ENCODE measurements at places on chromosomes 7 and 10.

- DNase-seq: no peak
Observed at GRCh38 chr10:28858646-28859045, 181.3 kb downstream of the BAMBI start.

DNA sequence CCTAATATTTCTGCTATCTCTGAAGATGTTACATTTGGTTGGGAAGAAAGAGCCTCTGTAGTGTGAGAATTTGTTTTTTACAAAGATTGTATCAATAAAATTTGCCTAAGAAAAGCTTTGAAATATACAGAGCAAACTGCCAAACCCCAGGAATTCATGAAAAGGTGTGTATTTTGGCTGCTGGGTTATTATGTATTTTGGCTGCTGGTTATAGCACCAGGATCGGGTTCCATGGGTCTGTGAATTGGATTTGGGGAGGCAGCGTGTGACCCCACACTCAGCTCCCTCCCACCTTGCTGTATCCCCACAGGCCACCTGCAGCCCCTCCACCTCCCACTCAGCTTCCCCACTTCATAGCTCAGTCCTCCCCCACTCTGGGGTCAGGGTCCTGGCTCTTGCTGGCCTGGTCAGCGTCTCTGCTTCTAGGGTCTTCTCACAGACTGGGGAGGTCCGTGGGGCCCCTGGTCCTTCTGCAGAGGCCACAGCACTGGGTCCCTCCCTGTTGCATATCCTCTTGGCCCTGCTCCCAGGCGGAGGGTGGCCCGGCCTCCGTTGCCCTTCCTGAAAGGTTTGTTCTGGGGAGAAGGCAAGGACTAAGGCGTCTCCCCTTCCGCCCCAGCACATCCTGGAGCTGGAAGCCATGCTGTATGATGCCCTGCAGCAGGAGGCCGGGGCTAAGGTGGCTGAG, 24.0 kb upstream of the DPYSL4 start:
- DNase-seq: no peak

- no peak for DNase-seq
Observed at GRCh38 chr7:99990460-99990852, 14.6 kb upstream of the AZGP1 start.

GRCh38 chr10:111034598-111035310, 42.1 kb upstream of the ADRA2A start:
- no peak for DNase-seq

DNA sequence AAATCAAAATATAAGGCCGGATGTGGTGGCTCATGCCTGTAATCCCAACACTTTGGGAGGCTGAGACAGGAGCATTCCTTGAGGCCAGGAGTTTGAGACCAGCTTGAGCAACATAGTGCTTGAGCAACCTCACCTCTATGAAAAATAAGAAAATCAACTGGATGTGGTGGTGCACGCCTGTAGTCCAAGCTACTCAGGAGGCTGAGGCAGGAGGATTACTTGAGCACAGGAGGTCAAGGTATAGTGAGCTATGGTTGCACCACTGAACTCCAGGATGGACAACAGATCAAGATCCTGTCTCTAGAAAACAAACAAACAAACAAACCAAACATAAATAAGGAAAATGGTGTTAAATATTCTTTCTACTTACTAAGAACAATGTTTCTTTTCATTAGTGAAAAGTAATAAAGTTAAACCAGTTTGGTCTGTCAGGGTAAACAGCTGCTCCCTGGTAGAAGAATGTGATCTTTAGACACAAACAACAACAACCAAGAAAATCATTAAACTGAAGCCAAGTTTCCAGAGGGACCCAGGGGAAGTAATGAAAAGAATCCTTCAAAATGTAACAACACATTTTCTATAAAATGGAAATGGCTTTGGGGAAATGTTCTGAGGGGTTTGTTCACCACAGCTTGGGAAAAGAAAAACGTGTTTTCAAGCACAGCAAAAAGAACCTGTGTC, 17.5 kb upstream of the BAG3 start:
- DNase-seq: no peak

DNA sequence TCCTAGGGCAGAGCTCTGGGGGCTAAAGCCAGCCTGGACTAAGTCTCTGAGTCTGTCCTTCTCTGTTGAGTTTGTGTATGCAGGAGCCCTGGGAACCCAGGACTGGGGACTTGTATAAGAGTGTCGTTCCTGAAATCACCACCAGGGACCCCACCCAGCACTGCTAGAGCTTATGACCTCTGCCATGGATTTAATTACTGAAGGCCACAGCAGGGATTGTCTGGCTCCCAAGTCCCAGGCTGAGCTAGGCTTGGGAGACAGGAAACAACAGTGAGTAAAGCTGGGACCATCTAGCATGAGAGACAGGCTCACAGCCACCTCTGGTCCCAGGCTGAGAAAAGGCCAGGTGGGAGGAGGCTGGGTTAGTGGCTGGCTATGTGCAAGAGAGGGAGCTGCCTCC, 1.4 kb upstream of the TSPAN15 start:
- DNase-seq: peak; percentile 74

GRCh38 chr7:130417213-130417612, 23.6 kb downstream of the CEP41 start:
- DNase-seq: no peak

DNA sequence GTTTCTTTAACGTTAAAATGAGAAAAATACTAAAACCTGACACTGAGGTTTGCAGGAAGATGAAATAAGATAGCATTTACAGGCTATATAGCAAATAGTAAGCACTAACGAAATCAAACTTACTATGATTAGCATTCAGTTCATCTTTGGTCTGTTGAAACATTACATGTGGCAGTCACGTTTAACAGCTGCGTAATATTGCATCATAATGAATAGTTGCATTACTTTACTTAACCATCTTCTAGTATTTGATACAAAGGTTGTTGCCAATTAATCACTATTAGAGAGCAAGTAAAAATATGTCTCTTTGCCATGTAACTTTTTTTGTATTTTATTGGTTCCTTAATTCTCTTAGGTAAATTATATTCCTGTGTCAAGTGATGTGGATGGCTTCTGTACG, 131.8 kb upstream of the GHITM start:
- DNase-seq: no peak

- DNase-seq: no peak
Observed at GRCh38 chr7:22992874-22993840, 20.8 kb downstream of the HYCC1 start.

- DNase-seq: no peak
Observed at GRCh38 chr7:151351027-151351426, 9.4 kb downstream of the NUB1 start.

DNA sequence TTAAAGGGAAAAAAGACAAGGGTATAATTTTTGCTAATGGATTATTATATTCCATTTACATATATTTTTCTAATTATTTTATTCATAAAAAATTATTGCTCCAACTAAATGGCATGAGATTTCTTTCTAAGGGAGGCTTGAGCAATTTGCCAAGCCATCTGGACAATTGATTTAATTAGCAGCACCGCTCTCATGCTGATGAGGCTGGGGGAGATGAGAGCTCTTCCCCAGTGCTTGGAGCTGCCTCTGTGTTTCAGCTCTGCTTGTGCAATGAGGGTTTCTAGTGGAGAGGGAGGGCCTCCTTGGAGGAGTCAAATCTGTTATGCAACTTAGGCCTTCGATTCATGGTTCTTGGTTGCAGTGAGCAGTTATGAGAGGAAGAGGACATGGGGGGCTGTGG, 574.3 kb downstream of the TCERG1L start:
- DNase-seq: no peak

DNA sequence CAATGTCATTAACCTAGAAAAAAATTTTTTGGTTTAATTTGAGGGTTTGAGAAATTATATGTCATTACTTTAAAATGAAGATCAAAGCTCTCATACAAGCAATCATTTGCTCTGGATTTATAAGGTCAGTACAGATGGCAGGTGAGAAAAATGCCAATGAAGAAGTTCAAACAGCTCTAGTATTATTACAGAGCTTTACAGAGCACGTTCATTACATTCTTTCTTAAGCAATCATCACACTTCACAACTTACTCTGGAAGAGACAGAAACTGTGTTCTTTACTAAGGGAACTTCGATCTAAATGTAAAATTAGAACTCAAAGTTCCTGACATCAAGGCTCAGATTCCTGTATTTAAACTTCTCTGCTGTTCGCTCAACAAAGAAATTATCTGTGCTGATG, 153.4 kb downstream of the ATE1 start:
- no peak for DNase-seq

DNA sequence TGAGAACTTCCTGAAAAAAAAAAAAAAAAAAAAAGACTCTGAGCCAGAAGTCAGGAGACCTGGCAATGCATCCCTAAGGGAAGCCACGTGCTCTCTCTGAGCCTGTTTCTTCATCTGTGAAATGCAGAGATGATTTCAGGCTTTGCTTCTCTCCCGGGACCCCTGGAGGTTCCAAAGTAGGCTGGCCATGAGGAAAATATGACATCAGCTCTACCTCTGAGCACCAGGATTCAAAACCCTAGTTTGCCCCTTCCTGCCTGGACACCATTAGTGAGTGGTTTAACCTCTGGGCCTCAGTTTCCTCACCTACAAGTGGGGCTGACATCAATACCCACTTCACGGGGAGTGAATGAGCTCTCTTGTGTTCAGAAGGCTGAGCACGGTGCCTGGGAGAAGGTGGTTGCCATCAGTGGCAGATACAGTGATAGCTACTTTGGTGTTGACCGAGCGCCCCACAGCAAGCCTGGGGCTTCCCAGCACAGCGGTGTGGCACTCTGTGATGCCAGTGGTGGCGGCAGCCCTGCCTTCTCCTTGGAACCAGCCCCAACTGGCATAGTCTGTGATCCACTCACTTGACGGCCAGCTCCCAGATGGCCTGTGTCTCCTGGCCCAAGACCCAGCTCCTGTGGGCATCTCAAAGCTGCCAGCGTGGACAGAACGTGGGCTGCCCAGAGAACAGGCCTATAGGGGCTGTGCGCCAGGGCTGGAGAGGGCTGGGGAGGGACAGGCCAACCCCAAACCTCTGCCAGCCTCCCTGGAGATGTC, 153.1 kb upstream of the UNC5B start:
- DNase-seq: no peak

DNA sequence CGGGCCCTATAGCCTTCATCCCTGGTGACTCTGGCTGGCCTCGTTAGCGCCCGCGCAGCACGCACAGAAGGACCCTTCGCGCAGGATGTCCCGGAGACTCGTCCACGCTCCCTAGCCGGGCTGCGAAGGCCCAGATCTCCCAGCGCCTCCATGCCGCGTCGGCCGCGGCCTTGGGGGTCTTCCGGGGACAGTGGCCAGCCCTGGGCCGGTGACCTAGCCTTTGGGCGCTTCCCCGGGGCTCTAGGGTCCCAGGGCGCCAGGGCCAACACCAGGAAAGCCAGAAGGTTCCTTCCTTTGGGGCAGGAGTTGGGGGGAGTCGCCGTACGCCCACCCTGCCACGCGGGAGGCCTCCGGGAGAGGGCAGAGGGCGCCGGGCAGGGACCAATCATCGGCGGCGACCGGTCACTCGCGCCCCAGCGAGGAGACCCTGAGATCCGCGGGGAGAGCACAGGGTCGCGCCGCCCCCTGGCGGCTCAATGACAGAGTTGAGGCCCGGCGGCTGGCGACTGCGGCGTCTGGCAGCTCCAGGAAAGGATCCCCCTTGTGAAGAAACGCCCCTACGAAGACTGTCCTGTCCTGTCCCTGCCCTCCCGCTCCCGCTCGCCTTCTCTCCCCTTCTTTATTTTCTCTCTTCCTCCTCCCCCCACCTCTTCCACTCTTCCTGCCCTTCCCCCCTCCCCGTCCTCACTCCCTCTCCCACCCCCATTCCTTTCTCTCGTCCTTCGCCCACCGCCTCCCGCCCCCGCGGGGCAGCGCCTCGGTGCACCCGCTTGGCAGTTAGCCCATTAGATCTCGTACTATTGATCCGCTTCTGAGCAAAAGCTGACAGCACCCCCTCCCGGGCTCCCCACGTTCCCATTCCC, 62.3 kb upstream of the LBX1 start:
- peak; percentile 10 for DNase-seq

GRCh38 chr10:82144153-82144552, 269.2 kb downstream of the NRG3 start:
- DNase-seq: no peak

DNA sequence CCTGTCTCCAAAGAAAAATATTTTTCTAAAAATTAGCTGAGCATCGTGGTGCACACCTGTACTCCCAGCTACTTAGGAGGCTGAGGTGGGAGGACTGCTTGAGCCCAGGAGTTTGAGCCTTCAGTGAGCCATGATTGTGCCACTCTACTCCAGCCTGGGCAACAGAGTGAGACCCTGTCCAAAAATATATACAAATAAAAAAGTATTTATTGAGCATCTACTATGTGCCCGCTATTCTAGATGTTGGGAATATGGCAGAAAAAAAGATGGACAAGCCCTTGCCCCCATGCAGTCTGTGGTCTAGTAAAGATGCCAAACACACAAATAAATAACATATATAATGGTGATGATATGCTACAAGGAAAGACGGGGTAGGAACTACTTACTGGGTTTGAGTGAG, 4.3 kb upstream of the STX1A start:
- no peak for DNase-seq

DNA sequence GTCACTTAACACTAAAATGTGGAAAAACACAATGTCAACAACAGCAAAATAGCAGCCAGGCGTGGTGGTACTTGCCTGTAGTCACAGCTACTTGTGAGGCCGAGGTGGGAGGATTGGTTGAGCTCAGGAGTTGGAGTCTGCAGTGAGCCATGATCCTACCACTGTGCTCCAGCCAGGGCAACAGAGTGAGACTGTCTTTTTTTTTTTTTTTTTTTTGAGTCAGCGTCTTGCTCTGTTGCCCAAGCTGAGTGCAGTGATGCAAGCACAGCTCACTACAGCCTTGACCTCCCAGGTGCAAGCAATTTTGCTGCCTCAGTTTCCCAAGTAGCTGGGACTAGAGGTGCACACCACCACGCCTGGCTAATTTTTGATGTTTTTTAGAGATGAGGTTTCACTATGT, 6.1 kb downstream of the KCTD7 start:
- peak; percentile 50 for DNase-seq

DNA sequence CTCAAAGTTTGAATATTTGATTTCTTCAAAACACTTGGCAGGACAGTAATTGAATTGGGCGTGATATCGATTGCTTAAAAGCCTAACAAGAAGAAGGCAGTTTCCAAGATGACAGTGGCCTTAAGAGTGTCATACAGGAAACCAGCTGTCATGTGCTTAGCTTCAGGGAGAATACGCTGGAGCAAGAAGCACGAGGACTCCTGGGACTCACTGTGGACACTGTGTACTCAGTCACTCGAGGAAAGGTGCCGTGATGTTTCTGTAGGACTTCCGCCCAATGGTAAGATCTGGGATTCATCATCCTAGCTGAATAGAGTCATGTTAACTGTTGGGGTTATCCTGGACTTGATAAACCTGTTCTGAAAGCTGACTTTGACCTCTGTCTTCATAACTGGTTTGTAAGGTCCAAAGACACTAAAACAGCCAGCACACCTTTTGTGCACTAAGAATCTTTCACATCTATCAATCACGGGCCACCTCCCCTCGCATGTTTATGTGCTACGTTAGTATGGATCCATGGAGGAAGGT, 113.5 kb downstream of the CELF2 start:
- no peak for DNase-seq

DNA sequence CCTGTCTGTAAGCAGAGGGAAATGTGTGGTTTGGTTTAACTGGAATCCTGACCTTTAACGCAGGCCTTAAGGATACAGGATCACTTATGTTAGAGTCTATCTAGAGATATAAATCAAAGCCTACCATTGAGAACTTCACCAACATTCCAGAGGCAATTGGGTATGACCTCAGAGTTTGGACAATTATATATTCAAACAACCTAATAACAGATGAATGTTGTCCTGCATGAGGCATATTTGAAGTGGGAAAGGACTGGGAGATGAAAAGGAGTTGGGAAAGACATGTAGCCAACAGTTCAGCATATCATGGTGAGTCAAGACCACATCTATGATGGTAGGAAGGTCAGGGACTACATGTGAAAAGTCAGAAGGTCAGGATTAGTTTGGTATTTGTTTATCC, 274.2 kb downstream of the DOCK4 start:
- no peak for DNase-seq

- DNase-seq: no peak
Observed at GRCh38 chr10:129784891-129785290, 179.2 kb downstream of the EBF3 start.
